ENCODE measurements at places on chromosomes 5 and 9. TPM values are rescaled to one million over a fixed set of nuclear protein-coding genes. Genes with fewer than 3 reads are reported as not detected.

Gene ZFP2
- total RNA-seq = 0.63 TPM

Gene PCDH12
- 3.0 TPM for total RNA-seq

Gene SPINK1
- total RNA-seq = 20.0 TPM

Gene CER1
- not detected for total RNA-seq

Gene MED10
- total RNA-seq = 9.5 TPM

Gene IGIP
- total RNA-seq = 7.0 TPM

Gene OBP2B
- not detected for total RNA-seq

Gene PHF24
- not detected for total RNA-seq

Gene SLC35A4
- total RNA-seq = 32.0 TPM

Gene PCDHGA10
- total RNA-seq = 2.2 TPM

DNA sequence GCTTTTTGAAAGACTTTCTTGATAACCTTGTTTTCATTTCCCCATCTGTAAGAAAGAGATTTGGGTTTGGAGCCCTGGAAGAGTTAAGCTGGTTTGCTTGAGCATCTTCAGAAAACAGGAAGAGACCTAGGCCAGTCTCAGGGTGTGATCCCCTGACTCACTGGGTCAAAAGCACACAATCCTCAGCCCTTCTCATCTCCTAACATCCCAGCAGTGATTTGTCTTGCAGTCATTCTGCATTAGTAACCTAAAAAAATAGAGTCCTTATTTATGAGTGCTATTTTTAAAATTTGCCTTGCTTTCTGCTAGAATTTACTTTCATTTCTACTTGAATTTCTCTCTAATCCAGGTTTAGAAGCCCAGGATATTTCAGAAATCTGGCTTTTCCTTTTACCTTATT is 16.4 kb upstream of the ARSB start:
- DNase-seq = no peak

- no peak for DNase-seq
These were observed 202.9 kb downstream of the MCTP1 start for GRCh38 chr5:95081982-95082381.

DNA sequence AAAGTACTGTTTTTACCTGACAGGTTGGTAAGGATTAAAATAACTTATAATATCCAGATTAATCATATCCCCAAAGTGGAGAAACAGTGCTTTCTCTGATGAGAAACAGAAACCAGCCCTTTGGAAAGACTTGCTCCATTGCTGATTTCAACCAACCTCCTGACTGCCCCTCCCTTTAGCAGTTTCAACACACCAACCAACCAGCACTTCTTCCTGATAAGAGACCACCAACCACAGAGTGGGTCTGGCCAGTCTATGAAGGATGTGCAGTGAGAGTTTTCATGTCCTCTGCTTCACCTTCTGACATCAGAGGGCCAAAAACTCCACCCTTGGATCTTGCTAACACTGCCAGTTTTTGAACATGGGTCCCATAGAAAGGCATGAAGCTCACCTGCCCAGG is 28.1 kb downstream of the RIGI start:
- no peak for DNase-seq

GRCh38 chr9:112218908-112219307 is 43.8 kb upstream of the SUSD1 start:
- no peak for DNase-seq

- no peak for DNase-seq
These were observed 64.9 kb downstream of the SIL1 start for GRCh38 chr5:139133282-139133681.

GRCh38 chr5:77662635-77663034 is 24.1 kb upstream of the OTP start:
- no peak for DNase-seq

GRCh38 chr5:180792287-180792964 is 10.2 kb downstream of the MGAT1 start:
- DNase-seq = peak; percentile 49

GRCh38 chr5:141878186-141878710 is at the start of gene PCDH1:
Gene PCDH1, minus strand, starts transcription at chr5:141878410. Its CDS starts 148 bp downstream, at chr5:141878262.
- peak; percentile 62 for DNase-seq

DNA sequence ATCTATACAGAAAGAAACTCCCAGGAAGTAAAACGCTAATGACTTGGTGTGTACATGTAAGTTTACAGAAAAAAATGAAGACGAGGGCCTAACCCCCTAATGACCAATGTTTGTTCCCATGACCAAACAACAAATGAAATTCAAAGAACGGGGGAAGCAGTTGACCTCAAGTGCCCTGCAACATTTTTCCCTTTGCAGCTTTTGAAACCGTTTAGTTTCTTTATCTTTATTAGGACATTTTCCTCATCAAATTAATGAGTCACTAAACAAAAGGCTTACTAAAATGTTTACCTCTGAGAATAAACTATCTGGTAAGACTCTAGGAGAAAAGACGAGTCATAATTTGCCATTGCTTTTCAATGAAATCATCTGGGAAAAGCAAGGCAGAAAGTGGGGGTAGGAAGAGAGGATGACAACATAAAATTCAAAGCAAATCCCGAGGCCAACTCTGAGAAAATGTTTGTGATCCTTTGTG is 57.4 kb downstream of the LHFPL2 start:
- no peak for DNase-seq

DNA sequence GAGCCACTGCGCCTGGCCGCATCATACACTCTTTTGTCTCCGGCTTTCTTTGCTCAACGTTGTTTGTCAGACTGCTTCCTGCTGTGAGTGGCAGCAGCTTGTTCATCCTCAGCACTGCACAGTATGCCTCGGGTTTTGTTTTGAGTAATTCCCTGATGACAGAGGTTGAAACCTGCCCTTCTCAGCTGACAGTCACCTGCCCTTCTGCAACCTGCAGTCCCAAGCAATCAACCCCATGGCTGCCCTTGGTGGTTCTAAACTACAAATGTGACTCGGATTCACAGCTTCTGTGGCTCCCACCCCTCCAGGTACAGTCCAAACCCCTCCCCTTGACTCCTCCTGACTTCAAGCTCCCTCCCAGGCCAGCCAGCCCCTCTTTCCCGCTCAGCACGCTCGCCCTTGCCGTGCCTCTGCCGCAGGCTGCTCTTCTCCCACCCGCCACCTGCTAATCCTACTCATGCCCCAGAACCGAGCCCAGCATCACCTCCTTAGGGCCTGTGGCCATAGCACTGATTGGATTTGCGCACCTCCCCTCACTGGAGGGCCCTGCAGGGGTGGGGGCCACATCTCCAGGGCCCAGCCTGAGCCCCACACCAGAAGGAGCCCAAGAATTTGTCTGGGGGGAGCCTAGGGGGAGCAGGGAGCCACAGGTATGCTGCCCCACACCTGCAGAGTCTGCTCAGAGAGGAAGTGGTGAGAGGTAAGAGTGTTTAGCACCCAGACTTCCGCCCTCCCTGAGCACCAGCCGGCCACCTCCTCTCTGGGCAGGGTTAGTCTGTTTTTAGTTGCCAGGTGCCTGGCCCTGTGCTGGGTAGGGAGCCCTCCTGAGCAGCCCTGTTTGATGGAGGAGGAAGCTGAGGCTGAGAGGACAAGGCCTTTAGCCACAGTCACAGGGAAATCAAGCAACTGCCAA is 10.1 kb downstream of the EEIG1 start:
- no peak for DNase-seq

DNA sequence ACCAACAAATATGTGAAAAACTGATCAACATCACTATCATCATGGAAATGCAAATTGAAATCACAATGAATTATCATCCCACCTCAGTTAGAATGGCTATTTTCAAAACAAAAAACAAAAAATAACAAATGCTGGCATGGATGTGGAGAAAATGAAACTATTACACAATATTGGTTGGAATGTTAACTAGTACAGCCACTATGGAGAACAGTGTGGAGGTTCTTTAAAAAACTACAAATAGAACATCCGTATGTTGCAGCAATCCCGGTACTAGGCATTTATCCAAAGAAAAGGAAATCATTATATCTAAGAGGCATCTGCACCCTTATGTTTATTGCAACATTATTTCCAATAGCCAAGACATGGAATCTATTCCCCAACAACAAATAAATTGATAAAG is 9.0 kb upstream of the IFNA5 start:
- DNase-seq = no peak

DNA sequence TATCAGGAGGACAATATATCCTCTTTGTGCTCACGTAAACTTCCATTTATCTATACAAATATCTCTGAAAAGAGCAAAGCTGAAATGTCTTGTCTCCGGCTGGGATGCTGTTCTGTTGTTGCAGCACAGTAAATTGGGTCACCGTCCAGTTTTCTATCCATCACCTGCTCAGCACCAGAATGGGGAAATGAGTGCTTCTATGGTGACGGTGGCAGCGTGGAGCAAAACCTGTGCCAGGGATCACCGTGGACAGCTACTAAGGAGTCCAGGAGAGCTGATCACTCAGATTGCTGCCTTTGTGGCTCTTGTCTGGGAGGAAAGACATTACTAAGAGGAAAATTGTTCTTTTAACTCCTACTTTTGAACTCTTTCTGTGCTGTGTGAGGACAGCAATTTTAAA is 531.6 kb downstream of the PSAT1 start:
- DNase-seq = no peak

DNA sequence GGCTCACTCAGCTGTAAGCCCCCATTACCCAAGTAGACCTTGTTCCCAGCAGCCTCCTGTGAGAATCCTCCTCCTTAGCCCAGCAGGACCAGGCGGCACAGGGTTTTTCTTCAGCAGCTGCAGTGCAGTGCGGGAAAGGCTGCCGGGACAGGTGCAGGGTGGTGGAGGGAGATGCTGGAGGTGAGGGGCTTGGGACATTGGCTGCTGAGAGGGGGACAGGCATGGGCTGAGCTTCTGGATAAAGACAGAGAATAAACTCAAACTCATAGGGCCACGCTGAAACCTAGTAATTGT is 174.7 kb downstream of the CACNA1B start:
- DNase-seq = peak; percentile 27

DNA sequence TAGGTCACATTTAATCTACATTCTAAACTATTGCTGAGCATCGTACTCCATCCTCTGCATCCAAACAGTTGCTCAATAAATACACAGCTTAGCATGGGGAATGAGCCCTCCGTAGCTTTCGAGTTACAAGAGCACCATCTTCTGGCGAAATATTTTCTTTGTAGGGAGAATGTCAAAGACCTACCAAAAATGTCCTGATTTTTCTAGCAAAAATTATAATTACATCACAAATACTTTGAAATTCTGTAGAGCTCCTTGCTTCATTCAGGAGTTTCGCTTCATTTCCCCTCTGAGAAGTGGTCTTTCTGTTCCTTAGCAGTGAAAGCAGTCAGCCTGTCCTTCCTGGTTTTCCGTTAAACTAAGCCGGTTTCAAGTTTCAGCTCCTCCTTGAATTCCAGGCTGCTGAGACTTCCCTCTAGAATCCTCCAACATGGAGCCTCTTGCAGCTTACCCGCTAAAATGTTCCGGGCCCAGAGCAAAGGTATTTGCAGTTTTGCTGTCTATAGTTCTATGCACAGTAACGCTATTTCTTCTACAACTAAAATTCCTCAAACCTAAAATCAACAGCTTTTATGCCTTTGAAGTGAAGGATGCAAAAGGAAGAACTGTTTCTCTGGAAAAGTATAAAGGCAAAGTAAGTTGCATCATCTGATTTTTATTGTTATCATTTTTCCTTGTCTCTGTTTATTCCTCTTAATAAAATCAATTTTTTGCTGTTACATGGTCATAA is at the start of gene GPX8:
TSS of gene GPX8 (plus strand) at position 409 of the 730 bp plus-strand sequence. CDS start at position 431, 22 bp downstream.
- no peak for DNase-seq

GRCh38 chr5:64634997-64635686 is 55.2 kb upstream of the SHISAL2B start:
- DNase-seq = no peak

DNA sequence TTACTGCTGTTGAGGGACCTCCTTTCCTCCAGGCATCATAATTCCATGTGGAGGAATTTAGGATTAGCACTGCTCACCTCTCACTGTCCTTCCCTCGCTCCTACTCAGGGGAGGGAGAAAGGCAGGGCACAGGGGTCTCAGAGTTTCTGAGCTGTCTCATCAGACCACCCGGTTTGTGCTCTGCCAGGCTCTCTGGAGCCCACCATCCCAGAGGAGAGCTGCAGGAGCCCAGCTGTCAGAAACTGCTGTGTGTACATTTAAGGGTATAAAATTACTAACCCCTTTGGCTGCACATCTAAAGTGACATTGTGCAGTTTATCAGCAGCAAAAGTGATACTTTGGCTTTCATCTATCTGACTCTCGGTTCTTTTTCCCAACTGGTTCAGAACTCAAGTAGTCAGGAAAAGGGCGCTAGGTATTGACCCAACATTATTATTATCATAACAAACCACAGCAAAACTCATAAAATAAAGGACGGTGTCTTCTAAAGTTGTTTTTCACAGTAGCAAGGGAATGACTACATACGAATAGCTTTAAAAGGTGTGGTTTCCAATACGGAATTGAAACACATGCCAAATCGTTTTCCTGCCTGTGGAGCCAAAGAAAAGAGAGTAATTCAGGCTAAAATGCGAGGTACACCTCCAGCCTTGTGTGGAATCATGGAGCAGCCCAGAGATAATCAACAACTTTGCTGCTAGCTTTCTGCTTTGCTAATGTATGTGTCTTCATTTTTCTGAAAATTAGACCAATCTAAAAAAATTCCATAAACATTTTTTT is 348.1 kb downstream of the TMEM167A start:
- no peak for DNase-seq

- DNase-seq = no peak
These were observed 482.1 kb downstream of the SEMA5A start for GRCh38 chr5:9063615-9064245.

DNA sequence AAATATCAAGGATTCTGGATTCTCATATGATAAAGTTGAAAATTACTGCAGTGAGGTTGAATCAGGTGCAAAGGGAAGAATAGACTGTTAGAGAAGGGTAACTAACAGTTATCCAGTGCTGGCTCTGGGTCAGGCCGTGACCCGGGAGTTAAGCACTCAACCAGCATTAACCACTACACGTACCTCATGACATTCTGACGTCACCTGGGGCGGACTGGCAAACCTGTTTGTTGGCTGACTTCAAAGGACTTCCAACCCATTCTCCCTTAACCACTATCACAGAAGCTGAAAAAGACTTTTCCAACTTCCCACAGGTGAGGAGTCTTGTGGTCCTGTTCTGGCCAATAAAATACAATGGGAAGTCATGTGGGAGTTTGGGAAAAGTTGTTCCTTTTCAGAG is 268.9 kb downstream of the ENC1 start:
- DNase-seq = no peak

GRCh38 chr5:18088020-18088579 is 453.8 kb downstream of the TAF11L14 start:
- no peak for DNase-seq

DNA sequence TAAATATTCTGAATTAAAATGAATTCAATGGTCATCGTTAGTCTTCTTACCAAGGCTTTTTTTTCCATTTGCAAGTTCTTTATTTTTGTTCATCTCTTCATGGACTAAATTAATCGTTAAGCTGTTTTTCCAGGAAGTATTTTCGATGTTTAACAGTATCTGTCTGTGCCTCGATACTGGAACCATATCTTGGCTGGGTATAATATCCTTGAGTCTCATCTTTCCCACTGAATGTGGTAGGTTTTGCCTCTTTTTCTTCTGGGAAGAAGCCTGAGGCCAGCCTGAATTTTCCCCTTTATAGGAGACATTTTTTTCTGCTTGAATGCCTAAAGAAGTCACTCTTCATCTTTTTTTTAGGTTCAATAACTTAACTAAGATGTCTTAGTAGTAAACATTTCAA is 4.0 kb upstream of the SEPTIN8 start:
- no peak for DNase-seq

Measured in left lobe of liver (tissue), 2 donors.